ENCODE measurements at places on chromosomes 13 and 19.

DNA sequence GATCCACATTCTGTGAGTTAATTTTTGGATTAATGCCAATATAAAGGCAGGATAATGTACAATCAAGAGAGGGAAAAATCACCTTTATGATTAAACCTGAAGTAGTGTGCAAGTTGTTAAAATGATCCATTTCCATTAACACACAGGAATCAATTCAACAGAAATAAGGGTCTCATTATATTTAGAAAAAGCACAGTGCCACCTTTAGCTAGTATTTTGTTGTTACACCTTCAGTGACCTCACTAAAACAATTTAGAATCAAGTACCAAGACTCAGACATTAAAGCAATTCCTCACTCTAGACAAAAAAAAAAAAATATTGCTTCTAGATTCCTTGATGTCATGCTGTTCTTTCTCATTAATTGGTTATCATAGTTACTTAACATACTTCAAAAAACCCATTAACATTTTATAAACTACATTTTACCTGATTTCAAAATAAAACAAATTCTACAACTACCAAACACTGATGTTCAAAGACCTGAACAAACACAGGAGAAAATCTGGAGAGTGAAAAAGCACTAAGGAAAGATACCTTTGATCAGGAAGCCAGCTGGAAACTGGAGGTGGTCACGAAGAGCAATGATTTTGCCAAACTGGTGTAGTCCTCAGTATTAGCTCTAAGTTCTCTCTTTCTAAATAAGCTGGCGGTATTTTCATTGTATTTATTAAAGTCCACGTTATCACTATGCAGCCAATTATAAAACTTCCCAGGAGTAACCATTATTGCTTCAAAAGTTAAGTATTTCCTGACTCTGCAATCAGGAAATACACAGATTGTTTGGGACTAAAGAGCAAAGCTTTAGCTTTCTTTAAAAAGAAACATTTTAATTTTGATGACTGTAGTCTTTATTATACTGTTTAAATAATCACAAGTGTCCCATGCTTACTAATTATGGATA lies 115.3 kb downstream of the TBC1D4 start:
- DNase-seq = no peak

GRCh38 chr19:30634996-30635975 lies 263.1 kb downstream of the ZNF536 start:
- no peak for DNase-seq

GRCh38 chr13:20157151-20157796 lies 3.6 kb downstream of the GJA3 start:
- DNase-seq = no peak

GRCh38 chr19:14804765-14805164 lies 26.4 kb upstream of the ADGRE2 start:
- DNase-seq = no peak

GRCh38 chr13:54633456-54633855 lies 1604.8 kb downstream of the OLFM4 start:
- DNase-seq = no peak

DNA sequence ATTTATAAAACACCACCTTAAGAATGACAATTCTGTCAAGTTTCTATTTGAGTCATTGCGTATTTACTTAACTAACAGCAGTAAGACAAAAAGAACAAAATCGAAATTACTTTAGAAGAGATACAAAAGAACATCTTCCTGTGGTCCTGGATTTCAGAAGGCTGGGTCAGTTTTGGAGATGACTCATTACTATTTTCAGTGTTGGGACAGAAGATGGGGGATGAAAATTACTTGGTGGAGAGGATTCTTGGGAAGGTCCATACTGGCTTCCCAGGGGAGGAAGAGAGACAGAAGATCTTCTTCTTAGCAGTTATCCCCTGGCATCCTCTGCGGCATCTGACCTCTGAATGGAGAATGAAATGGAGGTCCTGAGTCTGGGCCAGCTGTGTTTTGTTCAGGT lies 33.5 kb upstream of the CSNK1A1L start:
- DNase-seq = no peak

DNA sequence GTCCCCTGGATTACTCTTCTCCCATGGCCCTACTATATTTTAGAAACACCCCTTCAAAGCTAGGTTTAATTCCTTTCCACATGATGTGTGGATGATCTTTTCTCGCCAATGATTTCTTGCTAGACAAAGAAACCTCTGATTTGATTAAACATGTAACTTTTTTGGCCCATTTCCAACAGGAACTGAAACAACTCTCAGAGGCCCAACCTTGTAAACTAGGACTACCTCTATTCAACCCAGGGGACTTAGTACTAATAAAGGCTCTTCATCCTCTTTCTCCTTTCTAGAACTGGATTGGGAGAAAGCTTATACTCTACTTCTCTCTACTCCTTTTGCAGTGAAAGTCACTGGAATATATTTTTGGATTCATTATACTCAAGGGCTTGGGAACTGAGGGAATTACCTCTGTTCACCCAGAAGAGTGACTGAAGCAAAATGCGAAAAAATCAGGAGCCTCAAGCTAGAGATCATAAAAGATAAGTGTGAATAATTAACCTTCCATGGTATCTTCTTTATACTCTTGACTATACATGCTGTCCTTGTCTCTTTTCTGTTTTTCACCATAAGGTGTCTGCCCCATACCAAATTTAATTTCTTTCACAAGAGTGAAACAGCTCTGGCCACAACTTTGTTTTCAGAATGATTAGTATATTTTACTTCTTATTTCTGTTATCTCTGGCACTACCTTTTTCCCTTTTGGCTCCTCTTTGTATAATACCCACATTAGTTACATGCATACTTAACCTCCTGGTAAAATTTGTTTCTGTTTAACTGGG lies 977.6 kb downstream of the SLITRK5 start:
- no peak for DNase-seq

GRCh38 chr13:43979492-43979891 lies 99.8 kb downstream of the LACC1 start:
- no peak for DNase-seq

- DNase-seq = no peak
Measured at GRCh38 chr13:111397202-111397880, 76.9 kb downstream of the TEX29 start.

DNA sequence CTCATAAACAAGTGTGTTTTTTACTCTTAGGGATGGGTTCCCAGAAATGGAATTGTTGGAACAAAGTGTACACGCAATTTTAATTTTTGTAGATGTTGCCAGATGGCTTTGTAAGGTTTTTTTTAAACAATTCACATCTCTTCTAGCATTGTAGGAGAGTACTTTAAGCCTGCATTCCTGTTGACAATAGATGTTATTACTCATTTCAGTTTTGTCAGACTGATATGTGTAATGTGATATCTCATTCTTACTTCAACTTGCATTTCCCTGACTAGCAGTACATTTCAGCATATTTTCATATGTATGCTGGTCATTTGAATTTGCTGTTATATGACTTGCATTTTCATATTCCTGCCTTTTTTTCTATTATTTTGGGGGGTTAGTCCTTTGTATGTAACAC lies 186.6 kb upstream of the SLITRK6 start:
- DNase-seq = no peak

DNA sequence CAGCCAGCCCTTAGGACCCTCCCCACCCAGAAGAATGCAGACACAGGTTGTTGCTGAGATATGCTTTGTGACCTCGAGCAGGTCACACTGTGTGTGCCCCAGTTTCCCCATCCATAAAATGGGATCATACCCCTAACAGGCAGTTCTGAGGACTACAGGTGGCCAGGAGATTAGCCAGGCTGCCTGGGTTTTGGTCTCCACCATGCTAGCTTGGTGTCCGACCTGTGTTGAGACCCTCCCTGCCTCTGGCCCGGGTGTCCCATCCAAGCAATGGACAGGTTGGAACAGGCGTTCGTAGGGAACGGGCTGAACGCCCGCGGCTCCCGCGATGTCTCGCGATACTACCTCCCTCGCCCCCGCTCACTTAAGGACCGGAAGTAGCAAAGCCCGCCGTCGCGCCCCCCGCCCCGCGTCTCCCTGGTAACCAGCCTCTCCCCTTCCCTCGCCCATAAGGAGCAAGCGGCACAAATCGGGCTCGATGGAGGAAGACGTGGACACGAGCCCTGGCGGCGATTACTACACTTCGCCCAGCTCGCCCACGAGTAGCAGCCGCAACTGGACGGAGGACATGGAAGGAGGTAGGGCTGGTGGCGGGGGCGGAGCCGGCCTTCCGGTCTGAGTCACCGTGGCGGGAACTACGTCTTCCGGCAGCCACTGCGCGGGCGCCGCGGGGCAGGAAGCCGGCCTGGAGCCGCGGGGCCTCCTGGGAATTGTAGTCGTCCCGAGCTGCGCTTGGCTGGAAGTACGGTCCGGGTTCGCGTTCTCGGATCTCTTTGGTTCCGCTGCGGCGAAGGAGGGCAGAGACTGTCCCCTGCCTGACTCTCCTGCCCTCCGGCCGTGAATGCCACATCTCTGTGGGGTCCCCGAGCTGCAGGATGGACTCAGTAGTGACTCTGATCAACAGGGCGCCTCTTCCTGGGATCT lies 45.4 kb downstream of the SMIM24 start:
- peak; percentile 95 for DNase-seq
